ENCODE measurements at places on chromosomes 2 and 18.

DNA sequence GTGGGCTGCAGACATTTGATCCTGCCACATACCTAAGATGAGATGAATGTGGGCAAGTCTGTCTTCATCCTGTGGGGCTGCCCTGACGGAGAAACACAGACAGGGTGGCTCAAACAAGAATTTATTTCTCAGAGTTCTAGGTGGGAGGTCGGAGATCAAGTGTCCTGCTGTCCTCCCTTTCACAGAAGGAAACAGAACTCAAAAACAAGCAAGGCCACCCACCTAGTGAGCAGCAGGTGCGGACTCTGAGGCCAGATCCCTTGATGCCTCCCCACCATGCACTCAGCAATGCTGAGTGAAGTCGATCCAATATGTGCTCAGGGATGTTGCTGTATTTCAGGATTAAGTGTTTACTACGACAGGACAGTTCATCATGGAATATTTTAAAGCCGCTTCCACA lies 63.0 kb upstream of the SNTG2 start:
- DNase-seq = no peak

DNA sequence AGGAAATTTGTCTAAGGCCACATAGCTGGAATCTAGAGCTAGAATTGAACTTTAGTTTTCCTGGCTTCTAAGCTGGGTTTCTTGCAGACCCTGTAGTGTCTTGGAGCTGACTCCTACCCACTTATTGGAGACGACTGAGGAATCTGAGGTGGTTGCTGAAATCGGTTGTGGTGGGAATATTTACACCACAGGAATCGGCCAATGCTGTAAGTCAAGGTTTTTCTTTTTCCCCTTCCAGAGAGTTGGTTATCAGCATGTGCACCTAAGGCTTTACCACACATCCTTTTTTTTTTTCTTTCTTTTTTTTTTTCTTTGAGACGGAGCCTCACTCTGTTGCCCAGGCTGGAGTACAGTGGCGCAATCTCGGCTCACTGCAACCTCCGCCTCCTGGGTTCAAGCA lies 9.4 kb downstream of the CABLES1 start:
- DNase-seq = no peak

DNA sequence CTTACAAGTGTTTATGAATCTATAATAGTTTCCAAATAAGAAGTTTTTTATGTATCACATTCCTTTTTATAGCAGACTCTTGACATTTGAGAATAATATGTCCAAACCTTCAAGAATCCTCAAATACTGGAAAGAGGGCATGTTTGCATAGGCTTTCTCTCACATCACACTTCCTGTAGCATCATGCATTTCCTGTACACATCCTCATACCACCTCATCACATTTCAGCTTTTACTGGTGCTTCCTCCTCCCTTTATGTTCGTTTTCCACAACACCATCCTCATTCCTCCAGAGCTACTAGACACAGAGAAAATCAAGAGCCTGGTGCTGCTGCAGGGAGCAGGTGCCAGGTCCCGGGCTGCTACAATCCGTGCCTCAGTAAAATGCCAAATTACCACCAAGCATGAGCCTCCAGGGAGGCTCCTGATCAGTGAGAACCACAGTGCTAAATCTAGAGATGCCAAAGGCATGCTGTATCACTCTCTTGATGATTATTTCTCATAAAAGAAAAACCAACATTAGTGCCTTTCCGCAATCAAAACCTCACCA lies 137.7 kb upstream of the CYP1B1 start:
- no peak for DNase-seq

GRCh38 chr2:120007851-120008250 lies 5.0 kb upstream of the EPB41L5 start:
- DNase-seq = no peak

GRCh38 chr2:22554453-22554852 lies 830.5 kb upstream of the KLHL29 start:
- DNase-seq = no peak

DNA sequence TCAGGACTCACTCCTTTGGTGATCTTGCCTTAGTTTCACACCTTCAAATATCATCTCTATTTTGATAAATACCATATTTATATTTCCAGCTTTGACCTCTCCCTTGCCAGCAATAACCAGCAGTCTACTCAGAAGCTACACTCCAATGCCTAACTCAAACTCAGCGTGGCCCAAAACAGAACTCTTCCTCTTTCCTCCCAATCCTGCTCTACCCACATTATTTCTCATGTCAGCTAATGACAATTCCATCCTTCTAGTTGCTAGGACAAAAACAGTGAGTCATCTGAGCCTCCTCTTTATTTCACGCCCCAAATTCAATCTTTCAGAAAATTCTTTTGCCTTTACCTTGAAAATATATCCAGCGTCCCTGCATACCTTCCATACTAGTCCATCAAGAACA lies 23.5 kb downstream of the CYRIA start:
- DNase-seq = no peak

- DNase-seq = no peak
Measured at GRCh38 chr2:6948677-6949351, 31.6 kb downstream of the RNF144A start.

- no peak for DNase-seq
Measured at GRCh38 chr2:69616755-69617154, 26.8 kb downstream of the AAK1 start.

DNA sequence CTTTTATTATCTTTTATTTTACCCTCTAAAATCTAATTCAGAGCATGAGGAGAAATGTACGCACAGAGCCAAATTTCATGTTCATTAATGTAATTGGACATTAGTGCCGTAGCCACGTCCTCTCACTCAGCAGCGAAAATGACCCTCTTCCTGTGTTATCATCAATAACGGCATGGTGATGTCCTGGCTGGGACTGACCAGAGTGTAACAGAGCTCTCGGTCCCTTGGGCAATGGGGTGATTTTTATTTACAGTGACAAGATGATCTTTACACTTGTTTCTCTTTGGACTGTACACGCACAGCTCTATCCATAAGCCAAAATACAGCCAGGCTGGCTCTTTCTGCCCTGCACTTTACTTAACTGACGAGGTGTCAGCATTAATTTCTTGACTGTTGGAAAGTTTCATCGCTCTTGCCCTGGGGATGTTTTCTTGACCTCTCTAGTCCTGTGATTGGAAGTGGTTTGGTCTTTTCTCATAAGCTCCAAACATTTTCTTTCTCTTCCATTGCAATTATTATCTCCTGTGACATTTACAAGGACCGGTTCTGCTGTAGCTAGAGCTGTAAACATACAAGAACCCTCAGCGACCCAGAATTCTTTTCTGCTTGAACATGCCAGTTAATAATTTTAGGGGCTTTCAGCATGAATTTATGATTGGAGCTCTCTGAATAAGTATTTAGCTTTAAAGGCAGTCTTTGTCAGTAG lies 308.0 kb upstream of the PIK3C3 start:
- no peak for DNase-seq

DNA sequence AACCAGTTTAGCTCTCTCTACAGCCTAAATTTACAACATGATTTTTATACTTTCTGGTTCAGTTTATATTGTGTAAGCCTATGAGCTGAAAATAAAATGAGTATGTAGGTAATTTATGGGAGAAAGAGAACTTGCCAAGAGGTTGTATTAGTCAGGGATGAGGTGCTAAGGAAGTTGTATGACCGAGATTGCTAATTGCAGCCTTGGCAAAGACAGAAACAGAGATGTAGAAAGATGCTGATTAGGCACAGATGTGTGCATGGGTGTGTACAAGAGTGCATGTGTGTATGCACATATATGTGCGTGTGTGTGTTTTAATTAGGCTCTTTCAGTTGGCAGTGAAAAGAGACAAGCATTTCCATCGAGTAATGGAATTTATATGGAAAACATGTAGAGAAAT lies 213.9 kb downstream of the FBXO15 start:
- DNase-seq = no peak

DNA sequence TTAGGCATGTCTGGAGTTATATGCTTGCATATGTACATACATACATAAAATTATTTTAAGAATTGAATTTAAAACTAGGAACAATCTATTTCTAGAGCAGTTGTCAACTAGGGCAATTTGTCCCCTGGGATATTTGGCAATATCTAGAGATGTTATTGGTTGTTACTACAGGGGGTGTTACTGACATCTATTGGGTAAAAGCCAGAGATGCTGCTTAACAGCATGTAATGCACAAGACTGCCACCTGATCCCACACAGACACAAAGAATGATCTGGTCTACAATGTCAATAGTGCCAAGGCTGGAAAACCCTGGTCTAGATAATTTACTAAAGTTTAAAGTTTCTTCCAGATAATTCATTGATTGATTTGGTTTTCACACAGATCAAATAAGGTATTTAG lies 185.3 kb downstream of the NYAP2 start:
- no peak for DNase-seq

DNA sequence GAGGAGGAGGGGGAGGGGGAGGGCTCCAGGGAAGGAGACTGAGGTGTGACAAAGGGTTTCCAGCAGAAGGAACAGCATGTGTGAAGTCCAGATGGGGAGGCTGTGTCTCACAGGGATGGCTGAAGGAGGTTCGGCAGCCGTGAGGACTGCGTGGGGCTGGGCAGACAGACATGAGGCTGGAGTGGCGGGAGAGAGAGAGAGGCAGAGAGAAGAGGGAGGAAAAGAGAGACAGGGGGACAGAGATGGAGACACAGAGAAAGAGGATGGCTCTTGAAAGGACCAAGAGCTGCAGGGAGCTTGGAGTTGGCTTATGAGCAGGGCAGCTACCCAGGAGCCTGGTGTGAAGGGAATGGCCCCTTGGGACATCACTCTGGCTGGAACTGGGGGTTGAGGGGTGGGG lies 138.9 kb upstream of the ASB18 start:
- no peak for DNase-seq

- DNase-seq = no peak
Measured at GRCh38 chr2:42307180-42307579, 53.8 kb downstream of the COX7A2L start.

DNA sequence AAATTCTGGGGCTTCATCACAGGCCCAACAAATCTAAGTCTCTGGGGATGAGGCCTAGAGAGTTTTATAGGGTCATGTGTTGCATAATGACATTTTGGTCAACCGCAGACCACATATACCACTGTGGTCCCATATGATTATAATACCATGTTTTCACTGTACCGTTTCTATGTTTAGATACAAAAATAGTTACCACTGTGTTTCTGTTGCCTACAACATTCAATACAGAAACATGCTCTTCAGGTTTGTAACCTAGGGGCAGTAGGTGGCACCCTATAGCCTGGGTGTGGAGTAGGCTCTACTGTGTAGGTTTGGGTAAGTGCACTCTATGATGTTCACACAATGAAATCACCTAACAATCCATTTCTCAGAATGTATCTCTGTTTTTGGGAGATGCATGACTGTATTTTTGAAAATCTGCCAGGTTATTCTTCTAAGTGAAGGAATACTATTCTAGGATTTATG lies 485.2 kb downstream of the PTPRM start:
- no peak for DNase-seq

DNA sequence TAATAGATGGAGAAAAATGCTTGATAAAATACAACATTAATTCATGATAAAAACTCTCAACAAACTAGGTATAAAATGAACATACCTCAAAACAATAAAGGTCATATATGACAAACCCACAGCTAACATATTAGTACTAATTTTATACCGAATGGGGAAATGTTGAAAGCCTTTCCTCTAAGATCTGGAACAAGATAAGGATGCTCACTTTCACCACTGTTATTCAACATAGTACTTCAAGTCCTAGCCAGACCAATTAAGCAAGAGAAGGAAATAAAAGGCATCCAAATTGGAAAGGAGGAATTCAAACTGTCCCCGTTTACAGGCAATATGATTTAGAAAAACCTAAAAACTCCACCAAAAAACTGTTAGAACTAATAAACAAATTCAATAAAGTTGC lies 61.5 kb upstream of the CTIF start:
- no peak for DNase-seq

GRCh38 chr2:205733648-205734047 lies 51.3 kb downstream of the NRP2 start:
- DNase-seq = no peak

- no peak for DNase-seq
Measured at GRCh38 chr18:36340246-36340645, 42.7 kb downstream of the FHOD3 start.

- DNase-seq = no peak
Measured at GRCh38 chr2:153558247-153558646, 79.7 kb upstream of the RPRM start.

DNA sequence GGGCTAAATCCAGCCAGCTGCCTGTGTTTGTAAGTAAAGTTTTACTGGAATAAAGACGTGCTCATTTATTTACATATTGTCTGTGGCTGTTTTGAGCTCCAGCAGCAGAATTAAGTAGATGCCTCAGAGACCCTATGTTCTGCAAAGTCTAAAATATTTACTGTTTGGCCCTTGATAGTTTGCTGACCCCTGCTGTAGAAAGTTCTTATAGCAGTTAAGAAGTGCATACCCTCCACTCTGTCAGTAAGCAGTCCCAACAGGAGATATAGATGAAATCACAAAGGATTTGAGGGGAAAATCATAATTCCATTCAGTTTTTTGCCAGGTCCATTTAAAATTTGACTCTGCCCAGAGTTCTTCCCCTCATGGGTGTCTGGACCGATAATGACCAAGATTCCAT lies 50.1 kb upstream of the ITM2C start:
- no peak for DNase-seq

DNA sequence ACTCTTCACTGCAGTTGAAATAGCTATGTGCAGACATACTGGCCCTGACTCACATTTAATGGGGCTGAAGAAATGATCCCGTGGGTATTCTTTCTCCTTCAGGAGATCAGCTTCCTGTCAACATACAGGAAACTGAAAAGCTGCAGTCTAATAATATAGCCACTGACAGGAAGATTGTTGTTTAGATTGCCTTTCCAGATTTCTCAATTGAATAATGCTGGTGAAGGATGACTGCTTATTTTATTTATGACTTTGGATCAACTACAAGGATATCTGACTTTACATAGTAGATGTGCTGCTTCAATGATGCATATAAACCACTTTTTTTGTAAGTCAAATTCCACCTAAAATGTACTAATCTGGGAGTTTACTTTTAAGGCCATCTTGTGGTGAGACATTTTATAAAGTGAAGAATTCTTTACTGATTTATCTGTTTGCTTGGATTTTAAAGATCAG lies 93.4 kb upstream of the MAP4K3 start:
- DNase-seq = no peak

GRCh38 chr18:49968644-49969309 lies 155.4 kb upstream of the ACAA2 start:
- DNase-seq = no peak

GRCh38 chr18:3830604-3831003 lies 380.6 kb downstream of the TGIF1 start:
- DNase-seq = no peak

DNA sequence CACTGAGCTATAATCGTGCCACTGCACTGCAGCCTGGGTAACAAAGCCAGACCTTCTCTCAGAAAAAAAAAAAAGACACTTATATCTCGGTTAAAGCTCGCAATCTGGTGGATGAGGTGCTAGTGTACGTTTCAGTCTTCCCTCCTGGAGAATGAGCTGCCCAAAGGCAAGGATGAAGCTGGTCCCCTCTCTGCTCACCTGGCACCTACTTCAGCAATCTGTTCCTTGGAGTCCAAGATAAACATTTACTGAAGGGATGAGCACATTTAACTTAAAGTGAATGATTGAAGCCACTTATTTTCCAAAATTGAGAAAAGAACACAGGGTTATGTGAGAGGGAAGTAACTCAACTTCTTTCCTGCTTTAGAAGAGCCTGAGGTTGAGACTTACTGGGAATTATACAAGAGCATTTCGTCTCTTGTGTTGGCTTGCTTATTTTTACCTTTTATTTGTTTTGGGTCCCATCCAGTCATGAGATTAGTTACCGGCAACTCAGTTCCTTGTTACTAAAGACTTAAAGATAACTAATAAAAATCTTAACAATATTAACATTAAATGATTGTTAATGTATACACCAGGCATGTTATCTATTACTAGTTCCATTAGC lies 33.6 kb upstream of the COLEC12 start:
- no peak for DNase-seq

Data from NT2/D1 (cell line).